ENCODE measurements at places on chromosomes 4 and X. TPM values are rescaled to one million over a fixed set of nuclear protein-coding genes. Genes with fewer than 3 reads are reported as not detected.

GRCh38 chr4:37757121-37757520 is 69.4 kb upstream of the PGM2 start:
- DNase-seq: no peak

Gene MAGEC3
- 0.47 TPM for total RNA-seq

Gene ZC4H2
- total RNA-seq: 12.9 TPM

GRCh38 chr4:70997036-70997435 is 3.6 kb downstream of the DCK start:
- no peak for DNase-seq

DNA sequence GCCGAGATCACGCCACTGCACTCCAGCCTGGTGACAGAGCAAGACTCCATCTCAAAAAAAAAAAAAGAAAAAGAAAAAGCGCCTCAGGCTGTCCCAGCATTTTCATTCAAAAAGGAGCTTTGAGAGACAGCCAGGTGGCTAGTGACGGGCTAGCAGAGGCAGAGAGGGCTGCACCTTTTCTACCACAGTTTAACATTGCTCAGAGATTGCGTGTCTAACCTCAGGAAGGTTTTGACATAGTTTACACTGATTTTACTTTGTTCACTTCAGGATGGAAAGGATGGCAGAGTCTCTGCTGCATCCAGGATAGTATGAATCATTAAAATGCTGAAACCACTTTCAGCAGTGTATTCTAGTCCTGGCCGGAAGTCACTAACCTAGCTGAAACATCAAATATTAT is 28.1 kb downstream of the ZFP42 start:
- no peak for DNase-seq

- DNase-seq: no peak
These were observed 6.7 kb downstream of the CD99 start for GRCh38 chrX:2697741-2698299.

DNA sequence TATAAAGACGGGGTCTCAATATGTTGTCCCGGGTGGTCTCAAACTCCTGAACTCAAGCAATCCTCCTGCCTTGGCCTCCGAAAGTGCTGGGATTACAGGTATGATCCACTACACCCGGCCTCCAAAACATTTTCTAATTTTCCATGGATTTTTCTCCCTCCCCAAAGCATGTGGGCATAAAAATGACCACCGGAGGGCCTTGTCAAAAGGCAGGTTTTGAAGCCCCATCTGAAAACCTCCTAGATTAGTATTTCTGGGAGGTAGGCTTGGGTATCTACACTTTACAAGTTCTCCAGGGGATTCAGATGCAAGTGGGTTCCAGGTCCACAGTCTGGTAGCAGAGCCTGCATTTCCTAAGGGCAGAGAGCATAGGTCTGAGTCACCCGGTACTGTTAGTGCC is 1.4 kb upstream of the GPR173 start:
- DNase-seq: no peak

- no peak for DNase-seq
These were observed 56.1 kb downstream of the SLC7A11 start for GRCh38 chr4:138185859-138186645.

DNA sequence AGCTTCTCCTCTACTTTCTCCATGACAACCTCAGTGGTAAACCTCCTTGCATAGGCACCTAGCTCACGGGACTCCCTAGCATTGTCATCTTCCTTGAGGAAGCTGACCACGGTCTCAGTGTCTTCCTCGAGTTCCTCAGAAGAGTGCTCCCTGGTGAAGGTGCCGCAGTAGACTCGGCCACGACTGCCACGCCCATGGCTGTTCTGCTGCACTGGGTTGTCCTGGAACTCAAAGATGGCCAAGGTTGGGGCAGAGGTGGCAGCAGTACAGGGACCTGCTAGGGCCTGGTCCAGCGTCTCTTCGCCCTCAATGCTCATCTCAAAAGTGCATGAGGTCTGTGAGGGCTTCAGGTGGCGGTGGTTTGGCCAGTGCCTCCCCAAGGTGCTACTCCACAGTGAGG is 147.9 kb upstream of the ARHGEF9 start:
- DNase-seq: no peak

- DNase-seq: no peak
These were observed 63.4 kb downstream of the CHRDL1 start for GRCh38 chrX:110732266-110732665.

DNA sequence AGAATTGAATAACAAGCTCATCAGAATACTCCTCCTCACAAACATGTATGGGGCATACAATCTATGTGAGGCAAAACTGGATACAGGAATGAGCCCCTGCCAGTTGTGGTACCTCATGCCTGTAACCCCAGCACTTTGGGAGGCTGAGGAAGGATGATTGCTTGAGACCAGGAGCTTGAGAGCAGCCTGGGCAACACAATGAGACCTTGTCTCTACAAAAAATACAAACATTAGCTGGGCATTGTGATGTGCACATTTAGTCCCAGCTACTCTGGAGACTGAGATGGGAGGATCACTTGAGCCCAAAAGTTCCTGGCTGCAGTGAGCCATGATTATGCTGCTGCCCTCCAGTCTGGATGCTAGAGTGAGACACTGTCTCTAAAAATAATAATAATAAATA is 611.0 kb downstream of the NLGN4X start:
- no peak for DNase-seq

Gene ZNF711
- 127 TPM for total RNA-seq

DNA sequence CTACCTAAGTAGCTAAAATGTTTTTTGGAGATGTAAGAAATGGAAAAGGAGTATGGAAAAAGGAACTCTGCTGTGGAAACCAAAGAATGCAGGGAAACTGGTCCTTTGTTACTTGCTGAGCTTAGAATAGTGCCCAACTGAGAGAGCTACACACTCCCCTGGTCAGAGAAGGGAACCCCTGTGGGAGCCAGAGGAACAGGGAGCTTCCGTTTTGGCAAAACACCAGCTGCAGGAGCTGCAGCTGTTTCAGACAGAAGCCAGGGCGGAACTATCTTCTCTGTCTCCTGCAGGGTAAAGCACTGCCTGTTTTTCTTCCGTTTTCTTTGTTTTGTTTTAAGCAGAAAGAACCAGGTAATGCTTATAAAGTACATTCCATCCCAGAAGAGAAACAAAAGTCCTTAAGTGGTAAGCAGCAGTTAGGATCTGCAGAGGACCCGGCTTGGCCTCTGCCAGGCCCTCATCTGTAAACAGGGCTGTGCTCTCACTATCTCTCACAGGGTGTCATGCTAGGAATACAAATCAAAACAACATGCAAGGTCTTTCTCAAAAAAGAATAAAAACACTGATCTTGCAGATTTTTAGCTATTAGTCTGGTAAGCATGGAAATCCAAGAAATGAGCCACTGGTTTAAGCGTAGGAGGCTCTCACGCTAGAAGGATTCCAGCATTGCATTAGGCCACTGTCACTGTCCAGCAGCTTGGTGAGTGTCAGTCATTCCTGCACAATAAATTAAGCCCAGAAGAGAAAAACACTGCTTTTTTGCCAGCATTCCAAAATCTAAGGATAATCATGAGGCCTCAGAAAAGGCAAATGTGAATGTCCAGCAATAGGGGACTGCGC is 76.1 kb downstream of the CHST7 start:
- no peak for DNase-seq

All from occipital lobe (tissue), 3 donors.